Right forelimb (tissue), 1 donor: ENCODE measurements at places on chromosomes 1 and 21.

DNA sequence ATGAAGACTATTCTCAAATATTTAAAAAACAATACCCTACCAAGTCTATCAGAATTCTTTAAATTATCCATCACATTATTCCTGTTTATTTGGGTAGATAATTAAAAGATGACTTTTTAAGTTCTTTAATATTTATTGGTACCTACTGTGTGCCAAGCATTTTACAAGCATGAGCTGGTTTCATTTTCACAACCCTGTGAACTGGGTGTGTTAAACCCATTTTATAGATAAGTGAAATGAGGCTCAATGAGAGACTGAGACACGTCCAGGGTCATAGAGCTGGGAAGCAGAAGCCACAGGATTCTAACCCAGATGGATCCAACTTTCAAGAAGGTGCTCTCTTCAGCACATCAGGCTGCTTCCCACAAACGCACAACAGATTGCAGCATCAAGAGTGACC, 12.3 kb downstream of the LRRN2 start:
- DNase-seq = no peak

- DNase-seq = no peak
Observed at GRCh38 chr1:179728271-179728670, 14.8 kb upstream of the FAM163A start.

DNA sequence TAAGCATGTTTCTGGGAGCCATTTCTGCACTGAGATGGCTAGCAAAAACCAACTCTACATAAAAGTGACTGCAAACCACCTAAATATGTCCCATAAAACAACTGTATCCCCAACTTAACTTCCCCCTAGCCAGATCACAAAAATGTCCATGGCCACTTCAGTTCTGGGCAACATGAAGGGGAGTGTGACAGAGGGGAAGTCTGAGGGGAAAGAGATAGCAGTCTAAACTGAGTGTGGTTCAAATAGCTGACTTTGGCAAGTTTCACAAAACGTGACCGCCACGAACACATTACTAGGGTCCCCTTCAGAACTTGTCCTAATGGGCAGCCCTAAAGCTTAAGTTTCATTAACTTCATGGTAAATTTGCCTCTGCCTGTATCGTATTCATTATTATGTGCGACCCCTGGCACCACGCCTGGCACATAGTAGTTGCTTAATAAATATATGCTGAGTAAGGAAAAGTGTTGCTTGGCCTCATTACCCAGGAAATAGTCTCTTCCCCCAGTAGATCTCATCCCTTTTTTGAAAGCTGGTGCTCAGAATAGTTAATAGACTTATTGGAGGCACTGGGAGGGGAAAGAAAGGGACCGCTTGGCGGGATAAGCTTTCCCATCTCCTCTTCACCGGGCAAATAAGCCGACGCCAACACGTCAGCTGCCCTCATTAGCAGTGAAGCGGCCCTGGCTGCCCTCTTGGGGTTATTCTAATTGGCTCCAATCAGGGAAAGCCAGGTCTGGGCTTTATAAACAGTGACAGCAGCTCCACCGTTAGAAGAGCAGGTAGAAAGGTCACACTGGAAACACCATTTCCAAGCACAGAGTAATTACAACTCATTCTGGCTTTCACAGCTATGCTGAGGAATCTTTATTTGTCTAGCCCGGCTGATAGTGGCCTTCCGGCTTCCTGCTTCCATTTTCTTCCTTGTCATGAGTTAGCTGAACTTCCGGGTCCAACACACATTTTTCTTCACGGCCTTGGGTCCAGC, 122.1 kb downstream of the LRIG2 start:
- DNase-seq = no peak

GRCh38 chr1:89975540-89976125, 19.3 kb upstream of the ZNF326 start:
- no peak for DNase-seq

DNA sequence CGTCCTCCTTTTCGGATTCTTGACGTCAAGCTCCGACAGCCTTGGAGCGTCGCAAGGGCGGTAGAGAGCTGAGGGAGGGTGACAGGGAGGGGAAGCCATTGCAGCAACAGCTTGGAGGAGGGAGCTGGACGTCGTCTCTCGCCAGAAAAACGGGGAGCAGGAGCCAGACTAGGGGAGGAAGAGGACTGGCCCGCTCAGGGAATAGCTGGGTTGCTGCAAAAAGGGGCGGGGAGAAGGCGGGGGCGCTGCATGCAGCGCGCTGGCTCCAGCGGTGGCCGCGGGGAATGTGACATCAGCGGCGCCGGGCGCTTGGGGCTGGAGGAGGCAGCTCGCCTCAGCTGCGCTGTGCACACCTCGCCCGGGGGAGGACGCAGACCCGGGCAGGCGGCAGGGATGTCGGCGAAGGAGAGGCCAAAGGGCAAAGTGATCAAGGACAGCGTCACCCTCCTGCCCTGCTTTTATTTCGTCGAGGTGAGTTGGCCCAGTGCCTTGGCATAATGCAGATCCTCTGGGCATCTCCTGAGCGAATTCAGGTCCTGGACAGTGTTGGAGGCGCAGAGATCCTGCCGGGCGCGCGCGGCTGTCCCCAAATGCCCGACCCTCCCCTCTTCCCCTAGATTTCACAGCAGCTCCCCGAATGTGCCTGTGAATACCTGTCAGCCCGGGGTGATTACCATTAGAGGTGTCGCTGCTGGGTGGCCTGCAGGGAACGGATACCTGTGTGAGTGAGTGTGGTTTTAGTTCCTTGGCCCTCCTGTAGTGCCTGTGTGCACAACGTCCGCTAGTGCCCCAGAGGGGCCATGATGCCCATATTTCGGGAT, at the start of gene PLPPR4:
Gene PLPPR4, plus strand, starts transcription at position 292 of the 821 bp plus-strand sequence. Its CDS starts 102 bp downstream, at position 394.
- peak; percentile 74 for DNase-seq

DNA sequence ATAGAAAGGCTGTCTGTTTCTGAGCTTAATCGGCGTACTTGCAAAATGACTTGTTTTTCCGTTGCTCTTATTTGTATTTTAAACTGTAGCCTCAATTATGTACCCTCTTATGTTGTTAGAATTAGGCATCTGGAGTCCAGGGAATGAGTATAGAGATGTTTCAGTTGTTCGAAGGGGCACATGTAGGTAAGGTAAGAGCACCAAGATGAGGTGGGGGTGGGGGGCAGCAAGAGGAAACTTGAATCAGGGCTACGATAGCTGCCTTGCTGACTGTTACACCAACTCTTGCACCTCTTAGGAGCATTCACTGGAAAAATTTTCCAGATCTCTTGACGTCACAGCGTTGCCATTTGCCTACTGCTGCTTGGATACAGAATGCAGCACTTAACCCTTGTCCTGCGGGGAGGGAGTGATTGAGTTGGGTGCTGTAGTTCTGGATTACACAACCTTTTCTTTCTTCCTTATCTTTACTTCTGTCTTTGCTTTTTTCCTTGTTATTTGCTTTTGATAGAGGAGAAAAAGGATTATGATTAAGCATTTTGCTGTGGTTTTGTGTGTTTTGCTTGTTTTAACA, 3.2 kb downstream of the ATP1B1 start:
- no peak for DNase-seq

DNA sequence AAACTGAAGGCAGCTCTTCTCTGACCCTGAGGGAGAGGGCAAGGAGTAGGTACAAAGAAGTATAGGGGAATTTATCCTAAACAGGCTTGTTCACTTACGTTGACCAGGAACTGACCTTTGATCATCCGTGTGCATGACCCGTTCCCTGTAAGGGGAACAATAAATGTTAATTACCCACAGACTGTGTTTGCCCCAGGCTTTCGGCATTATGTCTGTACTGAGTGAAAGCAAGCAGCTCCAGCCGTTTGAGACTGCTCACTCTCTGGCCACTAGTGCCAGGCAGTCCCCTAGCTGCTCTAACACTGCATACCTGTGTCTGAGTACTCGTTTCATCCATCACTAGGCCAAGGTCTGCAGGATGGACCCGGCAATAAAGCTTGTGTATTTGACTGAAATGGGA, 1365.3 kb downstream of the NCAM2 start:
- DNase-seq = no peak

- no peak for DNase-seq
Observed at GRCh38 chr1:3348196-3348865, 106.1 kb upstream of the ARHGEF16 start.

GRCh38 chr1:93552741-93553455, 105.0 kb downstream of the FNBP1L start:
- no peak for DNase-seq

GRCh38 chr1:70945251-70945650, 102.4 kb downstream of the PTGER3 start:
- DNase-seq = no peak

DNA sequence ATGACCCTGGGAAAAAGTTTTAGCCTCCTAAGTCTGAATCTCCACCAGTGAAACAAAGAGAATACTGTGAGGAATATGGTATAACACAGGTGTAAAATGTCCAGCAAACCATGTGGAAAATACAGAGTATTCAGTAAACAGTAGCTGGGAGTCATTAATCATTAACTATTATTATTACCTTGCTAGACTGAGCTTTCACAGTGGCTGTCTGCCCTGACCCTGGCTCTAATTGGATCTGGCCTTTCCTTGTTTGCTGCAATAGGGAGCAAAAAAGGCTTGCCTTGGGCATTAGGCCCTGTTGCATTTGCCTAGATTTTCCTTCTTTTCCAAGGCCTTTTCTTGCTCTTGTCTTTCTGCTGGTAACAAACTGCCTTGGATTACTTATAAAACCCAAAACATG, 179.1 kb upstream of the BEND5 start:
- no peak for DNase-seq

DNA sequence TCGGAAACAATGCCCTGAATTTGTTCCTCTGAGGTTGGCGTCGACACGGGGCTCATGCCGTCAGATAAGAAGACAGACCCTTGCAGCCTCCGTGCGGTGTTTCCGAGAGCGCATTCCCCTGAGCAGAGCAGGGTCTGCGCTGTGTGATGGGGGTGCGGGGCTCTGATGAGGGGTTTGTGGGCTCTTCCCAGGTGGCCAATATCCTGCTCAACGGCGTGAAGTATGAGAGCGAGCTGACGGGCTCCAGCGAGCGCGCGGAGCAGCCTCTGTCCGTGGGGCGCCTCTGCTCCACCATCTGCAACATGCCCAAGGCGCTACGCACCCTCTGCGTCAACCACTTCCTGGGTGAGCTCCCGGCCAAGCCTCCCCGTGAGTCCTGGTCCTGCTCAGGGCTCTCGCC, 17.3 kb downstream of the SLC45A1 start:
- no peak for DNase-seq

DNA sequence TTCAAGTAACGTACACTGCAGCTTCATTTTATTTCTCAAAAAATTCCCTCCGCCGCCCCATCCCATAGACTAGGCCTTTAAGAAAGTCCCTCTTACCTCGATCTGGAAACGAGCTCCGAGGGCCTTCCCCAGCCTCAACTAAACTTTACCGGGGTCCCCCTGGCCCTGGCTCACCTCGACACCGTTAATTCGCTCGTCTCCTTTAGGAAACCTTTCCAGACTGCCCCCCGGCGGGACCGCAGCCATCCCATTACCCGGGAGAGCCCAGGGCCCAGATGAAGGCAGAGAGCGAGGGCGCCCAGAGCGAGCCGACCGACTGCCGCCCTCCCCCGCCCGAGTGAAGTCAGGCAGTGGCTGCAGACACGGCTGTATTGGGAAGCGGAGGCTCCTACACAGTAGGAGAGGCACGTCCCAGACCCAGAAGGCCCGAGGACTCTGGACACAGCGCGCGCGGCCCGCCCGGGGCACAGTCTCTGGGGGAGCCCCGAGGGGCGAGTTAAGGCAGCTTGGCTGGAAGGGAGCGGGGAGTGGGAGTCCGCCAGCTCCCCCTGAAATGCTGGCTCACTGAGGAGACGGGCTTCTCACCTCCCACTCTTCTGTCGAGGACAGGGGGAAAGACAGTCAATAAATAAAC, 14.6 kb downstream of the SEMA6C start:
- peak; percentile 64 for DNase-seq

- no peak for DNase-seq
Observed at GRCh38 chr21:46399129-46399528, 59.6 kb upstream of the DIP2A start.

DNA sequence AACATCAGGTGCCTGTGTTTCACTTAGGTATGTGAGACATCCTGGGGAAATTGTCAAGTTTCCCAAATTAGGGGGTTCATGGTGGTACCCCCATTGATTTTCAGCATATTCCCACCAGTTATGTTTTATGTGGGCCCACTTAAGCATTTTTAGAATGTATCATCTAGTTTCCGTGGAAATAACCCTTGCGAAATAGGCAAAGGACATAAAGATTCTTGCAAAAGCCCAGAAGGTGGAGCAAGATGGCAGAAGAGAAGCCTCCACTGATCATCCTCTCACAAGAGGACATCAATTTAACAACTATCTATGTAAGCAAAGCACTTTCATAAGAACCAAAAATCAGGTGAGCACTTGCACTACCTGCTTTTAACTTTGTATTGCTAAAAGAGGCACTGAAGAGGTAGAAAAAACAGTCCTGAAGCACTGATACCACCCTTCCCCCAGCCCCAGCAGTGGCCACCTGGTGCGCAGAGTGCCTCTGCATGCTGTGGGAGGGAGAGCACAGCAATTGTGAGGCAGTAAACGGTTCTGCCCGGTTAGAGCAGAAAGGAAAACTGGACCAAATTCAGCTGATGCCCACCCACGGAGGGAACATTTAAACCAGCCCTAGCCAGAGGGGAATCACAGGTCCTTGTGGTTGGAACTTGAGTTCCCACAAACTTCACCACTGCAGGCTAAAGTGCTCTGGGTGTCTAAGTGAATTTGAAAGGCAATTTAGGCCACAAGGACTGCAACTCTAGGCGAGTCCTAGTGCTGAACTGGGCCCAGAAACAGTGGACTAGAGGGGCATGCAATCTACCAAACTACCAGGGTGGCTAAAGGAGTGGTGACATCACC, 23.2 kb downstream of the MCOLN2 start:
- no peak for DNase-seq

DNA sequence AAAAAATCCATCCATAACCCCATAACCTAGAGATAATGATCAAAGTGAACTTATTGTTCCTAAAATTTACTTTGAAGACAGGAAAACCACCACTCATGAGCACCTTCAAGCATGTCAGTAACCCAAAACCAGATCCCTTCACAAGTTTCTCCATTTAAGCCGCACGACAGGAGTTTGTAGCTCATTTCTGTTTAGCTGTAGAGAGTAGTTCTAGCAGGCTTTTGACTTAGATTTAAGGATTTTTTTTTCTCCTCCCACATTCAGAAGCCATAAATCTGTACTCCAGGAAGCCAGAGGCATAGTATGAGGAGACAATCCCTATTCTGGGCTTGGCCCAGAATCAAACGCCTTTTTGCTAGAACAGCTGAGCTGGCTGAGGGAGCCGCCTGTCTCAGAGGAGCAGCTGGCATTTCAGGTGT, 25.6 kb downstream of the TOMM20 start:
- no peak for DNase-seq

DNA sequence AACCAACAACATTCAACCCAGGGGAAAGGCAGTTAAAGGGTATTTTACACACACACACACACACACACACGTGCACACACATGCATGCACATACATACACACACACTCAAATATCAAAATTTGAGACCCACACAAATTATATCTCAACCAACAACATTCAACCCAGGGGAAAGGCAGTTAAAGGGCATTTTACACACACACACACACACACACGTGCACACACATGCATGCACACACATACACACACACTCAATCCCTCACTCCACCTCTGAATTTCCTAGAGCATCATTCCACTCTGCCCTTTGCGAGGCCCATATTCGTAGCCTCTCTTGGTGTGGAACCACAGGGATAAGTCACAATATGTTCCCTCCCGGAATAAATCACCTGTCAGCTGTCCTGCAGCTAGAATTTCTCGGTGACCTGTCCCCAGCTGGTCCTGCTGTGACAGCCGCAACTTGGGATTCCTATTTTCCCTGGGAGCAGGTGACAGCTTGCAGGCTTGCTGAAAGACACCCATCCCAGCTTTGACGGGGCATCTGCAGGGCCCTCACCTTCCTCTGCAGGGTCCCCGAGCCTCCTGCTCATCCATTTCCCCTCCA, 122.7 kb downstream of the PSMG1 start:
- no peak for DNase-seq
